Natural killer cell (primary cell): ENCODE measurements at places on chromosomes 16 and 17. TPM values are rescaled to one million over a fixed set of nuclear protein-coding genes. Genes with fewer than 3 reads are reported as not detected.

DNA sequence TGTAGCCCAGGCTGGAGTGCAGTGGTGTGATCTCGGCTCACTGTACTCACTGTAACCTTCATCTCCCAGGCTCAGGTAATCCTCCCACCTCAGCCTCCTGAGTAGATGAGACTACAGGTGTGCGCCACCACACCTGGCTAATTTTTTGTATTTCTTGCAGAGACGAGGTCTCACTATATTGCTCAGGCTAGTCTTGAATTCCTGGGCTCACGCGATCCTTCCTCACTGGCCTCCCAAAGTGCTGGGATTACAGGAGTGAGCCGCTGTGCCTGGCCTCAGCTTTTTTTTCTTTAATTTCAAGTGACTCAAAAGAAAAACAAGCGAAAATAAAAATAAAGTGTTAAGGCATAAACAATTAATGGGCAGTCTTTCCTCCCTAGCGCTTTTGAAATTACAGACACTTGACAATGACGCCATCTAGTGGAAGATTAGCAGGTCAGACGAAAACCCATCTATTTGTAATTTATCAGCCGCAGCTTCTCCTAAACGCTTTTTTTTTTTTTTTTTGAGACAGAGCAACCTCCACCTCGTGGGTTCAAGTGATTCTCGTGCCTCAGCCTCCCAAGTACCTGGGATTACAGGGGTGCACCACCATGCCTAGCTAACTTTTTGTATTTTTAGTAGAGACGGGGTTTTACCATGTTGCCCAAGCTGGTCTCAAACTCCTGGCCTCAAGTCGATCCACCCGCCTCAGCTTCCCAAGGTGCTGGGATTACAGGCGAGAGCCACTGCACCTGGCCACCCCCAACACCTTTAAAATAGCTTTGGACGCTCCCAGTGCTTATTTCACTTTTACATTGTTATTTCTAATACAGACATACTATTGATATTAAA lies 28.1 kb upstream of the PECAM1 start:
- no peaks in the 10 kb centered on the region for H3K27me3 ChIP-seq
- no peak overlapping the region for H3K27ac ChIP-seq
- DNase-seq: no peak

GRCh38 chr17:50539762-50540559 lies 7.0 kb upstream of the SPATA20 start:
- H3K36me3 ChIP-seq: no peaks in the 10 kb centered on the region
- no peaks in the 10 kb centered on the region for H3K27me3 ChIP-seq
- H3K4me1 ChIP-seq: peaks cover 14% of the 10 kb centered on the region
- no peak overlapping the region for H3K27ac ChIP-seq
- no peak for DNase-seq

KRT13 gene
- not detected for total RNA-seq

- no peak overlapping the region for H3K27ac ChIP-seq
- no peak overlapping the region for H3K4me3 ChIP-seq
- DNase-seq: no peak
- peaks cover 42% of the 10 kb centered on the region for H3K4me1 ChIP-seq
These were observed 1.7 kb downstream of the RNF151 start for GRCh38 chr16:1968146-1968953.

DNA sequence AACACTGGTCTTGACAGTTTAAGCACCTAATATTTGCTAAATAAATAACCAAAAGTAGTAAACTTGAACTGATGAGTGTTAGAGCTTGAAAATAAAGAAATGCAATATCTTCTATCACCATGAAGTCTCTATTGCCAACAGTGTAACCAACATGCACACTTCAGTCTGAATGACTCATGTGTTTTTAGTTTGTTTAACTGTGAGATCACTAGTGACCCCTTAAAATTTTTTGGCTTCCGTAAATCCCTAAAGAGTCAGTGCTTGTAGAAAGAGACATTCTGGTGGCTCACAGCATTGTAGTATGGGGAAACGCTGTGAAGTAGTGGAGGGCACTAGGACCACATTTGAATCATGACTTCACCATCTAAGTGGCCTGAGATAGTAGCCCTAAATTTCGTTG lies 341.1 kb downstream of the PMP22 start:
- H3K36me3 ChIP-seq: no peaks in the 10 kb centered on the region
- H3K4me1 ChIP-seq: no peaks in the 10 kb centered on the region
- no peaks in the 10 kb centered on the region for H3K27me3 ChIP-seq
- no peak for DNase-seq
- H3K4me3 ChIP-seq: no peak overlapping the region

DNA sequence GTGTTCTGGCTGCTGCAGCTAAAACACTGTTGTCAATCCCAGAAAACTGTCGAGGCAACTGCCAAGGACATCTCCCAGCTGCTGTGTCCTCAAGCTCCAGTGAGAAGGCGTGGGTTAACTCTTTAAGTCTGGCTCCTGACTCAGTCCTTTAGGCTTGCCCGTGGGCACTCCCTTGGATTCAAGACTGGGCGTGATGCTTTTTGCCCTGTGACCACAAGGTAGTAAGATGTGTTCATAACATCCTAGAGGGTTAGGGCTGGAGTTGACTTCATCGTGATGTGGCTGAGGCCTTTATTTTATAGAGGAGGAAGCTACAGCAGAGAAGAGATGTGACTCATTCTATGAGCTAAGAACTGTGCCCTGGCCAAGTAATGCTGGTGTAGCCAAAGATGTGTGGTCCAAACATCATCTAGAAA lies 50.9 kb upstream of the TEKT3 start:
- no peaks in the 10 kb centered on the region for H3K4me1 ChIP-seq
- H3K36me3 ChIP-seq: no peaks in the 10 kb centered on the region
- no peaks in the 10 kb centered on the region for H3K27me3 ChIP-seq
- no peak overlapping the region for H3K4me3 ChIP-seq

KRTAP4-9 gene
- total RNA-seq: not detected

GRCh38 chr16:23827057-23827456 lies 8.7 kb upstream of the PRKCB start:
- no peaks in the 10 kb centered on the region for H3K27me3 ChIP-seq
- no peaks in the 10 kb centered on the region for H3K36me3 ChIP-seq
- H3K4me3 ChIP-seq: no peak overlapping the region
- DNase-seq: no peak

DNA sequence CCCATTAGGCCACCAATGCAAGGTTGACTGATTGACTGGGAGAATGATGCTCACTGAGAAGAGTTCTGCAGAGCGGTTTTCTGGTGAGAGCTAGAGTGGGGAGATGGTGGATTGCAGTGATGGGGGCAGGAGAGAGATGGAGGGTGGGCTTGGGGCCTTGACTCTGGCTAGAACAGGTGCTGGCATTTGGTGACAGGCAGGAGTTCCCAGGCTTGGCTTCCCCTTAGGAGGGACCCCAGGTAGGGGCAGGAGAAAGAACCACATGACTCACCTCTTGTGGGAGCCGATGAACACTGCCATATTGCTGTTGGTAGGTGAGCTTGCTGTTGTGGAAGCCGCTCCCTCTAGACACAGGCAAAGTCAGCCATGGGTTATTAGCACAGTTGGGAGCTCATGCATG lies 8.0 kb downstream of the CD300LB start:
- H3K27ac ChIP-seq: no peak overlapping the region
- peaks cover 3% of the 10 kb centered on the region for H3K36me3 ChIP-seq
- H3K4me1 ChIP-seq: peaks cover 37% of the 10 kb centered on the region
- DNase-seq: no peak

LCAT gene
- 7.1 TPM for total RNA-seq

SLFN12 gene
- total RNA-seq: 30.9 TPM

GRCh38 chr17:6548578-6549330 lies 7.6 kb downstream of the PITPNM3 start:
- peaks cover 4% of the 10 kb centered on the region for H3K4me1 ChIP-seq
- no peak overlapping the region for H3K27ac ChIP-seq
- no peak for DNase-seq
- H3K4me3 ChIP-seq: no peak overlapping the region
- H3K27me3 ChIP-seq: no peaks in the 10 kb centered on the region

DNA sequence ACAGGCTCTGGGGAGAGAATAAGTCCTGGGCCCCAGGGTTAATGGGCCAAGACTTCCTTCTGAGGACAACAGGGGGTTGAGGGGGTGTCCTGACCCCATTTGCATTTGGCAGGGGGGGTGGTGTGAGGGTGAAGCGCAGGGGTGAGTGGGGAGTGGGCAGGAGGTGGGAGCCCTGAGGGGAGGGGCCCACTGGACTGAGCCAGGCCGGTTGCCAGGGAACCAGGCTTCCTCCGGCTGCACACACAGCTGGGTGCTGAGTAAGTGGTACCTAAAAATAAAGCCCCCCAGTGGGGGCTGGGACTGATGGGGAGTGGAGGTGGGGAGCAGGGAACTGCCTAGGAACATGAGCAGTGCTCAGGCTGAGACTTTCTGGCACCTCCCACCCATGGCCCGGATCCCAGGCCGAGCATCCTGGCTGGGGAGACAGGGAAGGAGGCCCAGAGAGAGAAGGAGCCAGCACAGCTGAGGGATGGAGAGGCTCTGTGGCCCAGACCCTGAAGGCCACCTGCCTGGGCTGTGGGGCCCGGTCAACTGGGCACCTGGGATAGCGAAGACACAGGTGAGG lies 7.5 kb upstream of the RASD1 start:
- H3K27me3 ChIP-seq: no peaks in the 10 kb centered on the region
- no peak overlapping the region for H3K4me3 ChIP-seq
- no peak overlapping the region for H3K27ac ChIP-seq

NLRP1 gene
- total RNA-seq: 237 TPM

DNA sequence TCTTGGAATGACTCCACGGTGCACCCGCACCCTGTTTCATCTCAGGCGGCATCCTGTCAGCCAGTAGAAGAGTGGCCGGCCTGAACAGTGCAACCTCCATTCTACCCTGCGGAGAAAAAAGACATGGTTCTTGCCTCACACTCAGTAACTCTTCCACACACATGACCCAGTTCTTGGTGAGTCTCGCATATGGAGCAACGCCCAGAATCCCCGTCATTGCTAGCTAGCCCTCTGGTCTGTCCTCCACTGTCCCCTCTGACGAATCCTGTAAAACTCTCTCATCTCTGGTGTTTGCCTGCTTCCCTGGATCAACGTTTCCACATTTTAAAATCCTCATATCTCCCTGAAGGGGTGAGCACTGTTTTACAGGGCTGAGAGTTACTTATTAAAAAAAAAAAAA lies 4.2 kb upstream of the RDM1 start:
- no peaks in the 10 kb centered on the region for H3K36me3 ChIP-seq
- no peak overlapping the region for H3K4me3 ChIP-seq
- H3K27ac ChIP-seq: no peak overlapping the region
- DNase-seq: no peak
- no peaks in the 10 kb centered on the region for H3K27me3 ChIP-seq

- peaks cover 6% of the 10 kb centered on the region for H3K27me3 ChIP-seq
- H3K4me1 ChIP-seq: no peaks in the 10 kb centered on the region
- no peak overlapping the region for H3K4me3 ChIP-seq
- H3K27ac ChIP-seq: no peak overlapping the region
- no peak for DNase-seq
- H3K36me3 ChIP-seq: no peaks in the 10 kb centered on the region
These were observed 24.5 kb upstream of the CD300E start for GRCh38 chr17:74647871-74648672.

KRT31 gene
- not detected for total RNA-seq

IQCK gene
- total RNA-seq: 1.8 TPM

IGF2BP1 gene
- total RNA-seq: not detected
